Endothelial cell (in vitro differentiated cells): ENCODE measurements at places on chromosomes 5 and 9. TPM values are rescaled to one million over a fixed set of nuclear protein-coding genes. Genes with fewer than 3 reads are reported as not detected.

PRSS3 gene
- total RNA-seq = 0.59 TPM

DNA sequence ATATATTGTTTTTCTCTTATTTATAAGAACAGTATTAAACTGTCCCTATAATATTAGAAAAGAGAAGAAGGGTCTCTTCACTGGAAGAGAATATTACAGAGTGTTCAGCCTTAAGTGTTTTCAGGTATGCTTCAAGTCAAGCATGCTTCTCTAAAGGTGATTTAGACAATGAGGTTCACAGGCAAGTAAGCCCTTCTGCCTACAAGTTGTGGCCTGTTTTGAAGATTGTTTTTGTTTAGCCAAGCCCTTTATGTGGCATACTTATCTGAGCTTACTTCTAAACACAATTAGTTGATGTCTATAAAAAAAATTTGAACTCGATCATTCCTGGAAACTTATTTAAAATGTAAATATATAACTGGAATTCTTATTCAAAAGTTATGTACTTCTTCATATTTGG, 343.8 kb upstream of the CDH18 start:
- DNase-seq = no peak

GABRA1 gene
- total RNA-seq = not detected

- DNase-seq = no peak
Observed at GRCh38 chr9:136051453-136051836, 43.6 kb downstream of the NACC2 start.

PRDM12 gene
- total RNA-seq = not detected

DNA sequence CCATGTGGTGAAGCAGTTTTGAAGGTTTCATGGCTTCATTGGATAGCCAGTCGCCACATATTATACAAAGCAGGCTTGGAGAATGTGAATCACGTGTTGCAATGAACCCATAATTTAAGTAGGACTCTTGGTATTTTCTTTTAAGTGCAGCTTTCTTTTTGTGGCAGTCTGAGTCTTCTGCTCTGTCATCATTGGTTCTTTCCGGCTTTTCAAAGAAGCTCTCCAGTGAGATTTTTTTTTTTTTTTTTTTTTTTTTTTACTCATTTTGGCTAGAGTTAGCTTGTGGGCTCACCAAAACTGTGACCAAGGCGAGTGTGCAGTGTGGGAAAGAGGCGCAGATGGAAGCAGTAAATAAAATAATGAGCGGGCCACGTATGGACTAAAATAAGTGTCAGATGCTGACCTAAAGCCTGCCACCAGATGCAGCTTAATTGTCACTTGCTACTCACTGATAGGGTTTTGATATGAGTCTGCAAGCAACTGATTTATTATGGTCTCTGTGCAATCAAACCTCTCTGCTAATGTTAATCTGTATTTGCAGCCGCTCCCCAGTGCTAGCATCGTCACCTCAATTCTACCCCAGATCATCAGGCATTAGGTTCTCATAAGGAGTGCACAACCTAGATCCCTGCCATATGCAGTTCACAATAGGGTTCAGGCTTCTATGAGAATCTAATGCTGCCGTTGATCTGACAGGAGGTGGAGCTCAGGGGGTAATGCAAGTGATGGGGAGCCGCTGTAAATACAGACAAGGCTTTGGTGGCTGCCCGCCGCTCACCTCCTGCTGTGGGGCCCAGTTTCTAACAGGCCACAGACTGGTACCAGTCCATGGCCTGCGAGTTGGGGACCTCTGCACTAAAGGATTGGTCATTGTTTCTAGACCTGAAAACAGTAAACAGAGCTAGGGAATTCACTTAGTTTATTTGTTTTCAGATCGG, 45.5 kb upstream of the LARP1 start:
- no peak for DNase-seq

- no peak for DNase-seq
Observed at GRCh38 chr9:30012622-30013021, 2371.8 kb upstream of the ACO1 start.

CATSPER3 gene
- 0.33 TPM for total RNA-seq

DNA sequence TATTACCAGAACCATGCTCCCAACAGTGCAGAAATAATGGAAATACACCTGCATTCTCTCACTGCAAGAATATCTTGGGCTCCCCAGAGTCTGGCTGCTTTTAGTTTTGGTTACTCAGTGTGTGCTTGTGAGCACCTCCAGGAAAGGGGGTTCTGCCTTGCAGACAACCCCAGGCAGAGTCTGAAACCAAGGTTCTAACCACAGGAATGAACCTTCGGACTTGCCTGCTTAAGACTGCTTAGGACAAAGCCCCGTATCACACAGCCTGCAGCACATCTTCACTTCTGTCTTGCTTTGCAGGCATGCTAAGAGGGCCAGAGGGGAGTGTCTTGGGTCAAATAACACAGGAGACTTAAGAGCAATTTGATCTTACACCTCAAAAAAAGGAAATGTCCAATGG, 94.8 kb upstream of the SPATA31C2 start:
- no peak for DNase-seq

GRCh38 chr5:40555886-40556285, 123.8 kb upstream of the PTGER4 start:
- no peak for DNase-seq

PCDHA6 gene
- total RNA-seq = 2.3 TPM

PTGDS gene
- total RNA-seq = not detected

DNA sequence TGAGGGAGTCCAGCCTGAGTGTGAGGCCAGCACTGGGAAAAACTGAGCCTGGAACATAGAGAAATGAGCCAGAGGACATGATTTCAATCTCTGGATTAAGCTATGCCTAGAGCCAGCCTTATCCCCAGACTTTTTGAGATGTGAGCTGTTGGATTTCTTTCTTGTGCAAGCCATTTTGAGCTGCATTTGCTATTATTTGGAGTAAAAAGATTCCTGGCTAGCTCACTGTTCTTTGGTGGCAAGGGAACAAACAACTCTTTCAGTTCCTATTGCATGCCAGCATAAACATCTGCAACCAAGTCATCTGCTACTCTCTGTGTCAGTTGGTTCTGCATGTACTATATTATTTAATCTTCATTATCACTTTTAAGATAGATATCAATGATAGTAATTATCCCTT, 70.1 kb upstream of the MAN2A1 start:
- no peak for DNase-seq

- DNase-seq = no peak
Observed at GRCh38 chr5:154465169-154465568, 12.9 kb downstream of the HAND1 start.

ESM1 gene
- total RNA-seq = 8.2 TPM

GRCh38 chr5:58266402-58266801, 193.5 kb downstream of the PLK2 start:
- no peak for DNase-seq

- DNase-seq = no peak
Observed at GRCh38 chr5:90171466-90171865, 238.1 kb downstream of the CETN3 start.

FAM221B gene
- not detected for total RNA-seq

DNA sequence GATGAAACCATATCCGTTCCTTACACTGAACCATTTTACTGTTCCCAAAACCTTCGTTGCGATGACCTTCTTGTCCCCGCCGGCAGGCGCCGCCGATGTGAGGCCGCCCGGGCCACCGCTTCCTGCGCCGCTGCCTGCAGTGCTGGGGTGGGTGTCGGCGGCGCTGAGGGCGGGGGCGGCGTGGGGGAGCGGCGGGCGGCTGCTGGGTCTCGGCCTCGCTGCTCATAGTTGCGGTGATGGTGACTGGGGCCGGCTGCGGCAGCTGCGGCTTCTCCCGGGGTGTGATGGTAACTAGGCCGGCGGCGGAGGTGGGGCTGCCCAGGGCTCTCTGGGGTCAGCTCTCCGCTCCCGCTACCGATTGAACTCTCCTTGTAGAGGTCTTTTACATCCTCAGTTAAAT, 14.1 kb upstream of the OR2S2 start:
- DNase-seq = peak; percentile 39

GRCh38 chr5:1007221-1007680, 1.4 kb upstream of the NKD2 start:
- peak; percentile 4 for DNase-seq

DNA sequence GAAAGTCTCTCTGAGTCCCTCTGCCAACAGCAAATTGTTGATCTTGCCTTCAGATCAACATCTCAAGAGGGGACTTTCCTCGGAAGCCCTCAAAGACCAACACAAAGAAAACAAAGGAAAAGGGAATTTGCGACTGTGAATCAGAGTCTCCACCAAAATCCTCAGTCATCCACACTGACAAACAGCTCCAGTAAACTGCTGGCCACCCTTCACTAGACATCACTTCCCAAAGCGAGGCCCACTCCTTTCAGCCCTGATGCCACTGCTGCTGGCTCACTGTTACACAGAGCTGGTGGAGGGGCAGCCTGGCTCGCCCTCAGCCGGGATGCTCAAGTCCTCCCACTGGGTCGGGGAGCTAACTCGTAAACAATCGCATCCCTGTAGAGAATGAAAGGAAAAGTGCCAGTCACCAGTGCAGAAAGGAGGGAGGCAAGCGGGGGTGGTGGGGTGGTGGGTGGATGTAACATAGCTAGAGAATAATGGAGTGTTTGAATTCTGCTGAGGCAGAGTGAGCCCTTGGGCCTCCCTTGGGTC, 1.3 kb downstream of the FGF1 start:
- DNase-seq = no peak

C5orf63 gene
- 2.0 TPM for total RNA-seq

DNA sequence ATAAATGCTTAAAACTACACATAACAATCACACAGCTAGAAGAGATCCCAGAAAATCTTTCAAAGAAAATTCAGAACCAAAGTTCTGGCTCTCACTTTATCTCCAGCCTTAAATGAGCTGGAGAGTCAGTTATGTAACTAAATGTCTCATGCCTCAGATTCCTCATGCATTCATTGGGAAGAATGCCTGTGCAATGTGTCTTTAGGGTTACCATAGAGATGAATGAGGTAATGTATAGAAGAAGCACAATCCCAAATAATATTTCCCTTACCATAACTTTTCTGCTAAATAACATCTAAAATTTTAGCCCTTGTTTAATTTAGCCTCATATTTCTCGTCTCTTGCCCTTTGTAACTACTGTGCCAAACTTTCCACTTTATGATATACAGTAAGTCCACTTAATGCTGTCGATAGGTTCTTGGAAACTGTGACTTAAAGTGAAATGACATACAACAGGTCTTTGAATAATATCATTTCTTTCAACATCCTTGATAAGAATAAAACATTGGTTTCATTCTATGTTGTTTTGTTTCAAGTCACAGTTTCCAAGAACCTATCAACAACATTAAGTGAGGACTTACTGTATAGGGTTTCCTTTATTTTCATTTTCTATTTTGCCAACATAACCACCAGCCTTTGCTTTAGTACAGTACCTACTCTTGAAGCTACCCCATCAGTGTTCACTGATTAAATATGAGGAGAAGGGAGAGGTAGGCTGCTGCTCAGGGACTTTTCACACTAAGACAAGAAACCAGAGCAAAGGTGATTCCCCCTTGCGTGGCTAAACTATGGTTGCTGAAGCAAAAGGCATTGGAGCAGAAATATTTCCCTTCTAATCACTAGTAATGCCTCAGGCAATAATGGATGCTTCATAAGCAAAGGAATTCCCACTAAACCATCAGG, 295.7 kb upstream of the PTGER4 start:
- DNase-seq = no peak

CDKN2B-AS1 gene
- 0.36 TPM for total RNA-seq

CTNND2 gene
- 3.6 TPM for total RNA-seq

DNA sequence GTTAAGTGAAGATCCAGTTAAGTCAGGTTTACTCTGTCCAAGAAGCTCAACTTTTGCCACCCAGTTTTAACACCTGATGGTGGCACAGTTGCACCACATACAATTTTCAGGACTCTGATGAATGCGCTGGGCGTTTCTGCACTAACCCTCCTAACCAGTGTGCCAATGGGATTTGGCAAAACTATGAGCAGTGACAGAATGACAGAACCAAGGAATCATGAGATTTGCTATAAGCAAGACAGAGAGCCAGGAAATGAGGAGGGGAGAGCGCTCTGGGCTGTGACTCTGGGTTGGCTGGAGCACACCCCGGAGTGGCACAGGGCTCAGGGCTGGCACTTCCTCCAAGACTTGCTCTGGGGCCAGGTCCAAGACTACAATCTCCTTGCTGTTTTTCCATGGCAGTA, 84.1 kb downstream of the SH3PXD2B start:
- no peak for DNase-seq

DNA sequence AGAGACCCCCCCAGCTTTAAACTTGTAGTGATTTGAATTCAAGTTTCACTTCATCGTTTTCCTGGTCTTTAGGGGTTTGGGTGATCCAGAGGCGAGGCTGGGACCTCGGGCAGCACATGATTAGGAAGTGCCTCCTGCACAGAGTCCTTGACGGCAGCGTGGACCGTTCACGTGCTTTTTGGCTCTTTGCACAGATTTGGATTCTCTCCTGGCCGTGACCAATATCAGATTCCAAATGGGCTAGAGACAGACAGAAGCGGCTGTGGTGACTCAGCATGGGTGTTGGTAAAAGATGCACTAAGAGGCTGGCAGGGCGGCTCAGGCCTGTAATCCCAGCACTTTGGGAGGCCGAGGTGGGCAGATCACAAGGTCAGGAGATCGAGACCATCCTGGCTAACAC, 117.2 kb upstream of the CACNA1B start:
- DNase-seq = no peak

- DNase-seq = no peak
Observed at GRCh38 chr5:113434889-113435288, at the start of gene TSSK1B. TSSK1B (minus strand) TSS chr5:113434989; CDS start chr5:113434839, 150 bp downstream.

DNA sequence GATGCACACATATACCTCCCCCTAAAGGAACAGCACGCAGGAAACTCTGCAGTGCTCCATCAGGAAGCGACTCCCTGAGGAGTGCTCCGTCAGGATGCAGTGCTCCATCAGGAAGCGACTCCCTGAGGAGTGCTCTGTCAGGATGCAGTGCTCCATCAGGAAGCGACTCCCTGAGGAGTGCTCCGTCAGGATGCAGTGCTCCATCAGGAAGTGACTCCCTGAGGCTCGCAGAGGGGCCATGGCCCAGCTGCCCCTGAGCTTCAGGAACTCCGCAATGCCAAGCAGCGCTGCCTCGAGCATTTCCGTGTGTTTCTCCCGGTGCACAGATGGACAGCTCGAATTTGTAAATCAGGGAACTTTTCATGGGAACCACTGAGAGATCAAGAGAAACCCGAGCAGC, 88.1 kb downstream of the PAX5 start:
- no peak for DNase-seq

DNA sequence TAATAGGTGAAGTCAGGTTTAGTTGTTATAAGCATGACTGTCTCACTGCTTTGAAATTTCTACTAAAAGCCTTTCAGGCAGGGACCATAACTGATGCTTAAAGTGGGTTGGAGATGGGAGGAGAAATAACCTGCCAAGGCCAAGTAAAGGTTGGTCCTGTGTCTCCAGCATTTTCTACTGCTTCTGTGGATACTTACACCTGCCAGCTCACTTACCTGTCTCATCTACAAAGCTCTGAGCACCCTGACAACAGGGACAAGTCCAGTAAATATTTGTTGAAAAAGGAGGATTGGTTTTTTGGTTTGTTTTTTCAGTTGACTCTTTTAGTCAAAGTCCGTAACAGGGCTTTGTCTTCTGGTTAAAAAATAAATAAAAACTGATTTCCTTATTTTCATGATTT, 38.6 kb downstream of the GRAMD2B start:
- DNase-seq = no peak

PCDHGA12 gene
- total RNA-seq = 3.8 TPM
